ENCODE measurements at places on chromosomes 13 and 19.

- DNase-seq = peak; percentile 15
These were observed 399 bp upstream of the ZNF136 start for GRCh38 chr19:12162513-12162881.

GRCh38 chr19:41897820-41898219 is 14.8 kb downstream of the ARHGEF1 start:
- no peak for DNase-seq

GRCh38 chr13:113539822-113540221 is 44.7 kb upstream of the TFDP1 start:
- no peak for DNase-seq

GRCh38 chr19:925087-925525 is 729 bp upstream of the ARID3A start:
- DNase-seq = no peak

DNA sequence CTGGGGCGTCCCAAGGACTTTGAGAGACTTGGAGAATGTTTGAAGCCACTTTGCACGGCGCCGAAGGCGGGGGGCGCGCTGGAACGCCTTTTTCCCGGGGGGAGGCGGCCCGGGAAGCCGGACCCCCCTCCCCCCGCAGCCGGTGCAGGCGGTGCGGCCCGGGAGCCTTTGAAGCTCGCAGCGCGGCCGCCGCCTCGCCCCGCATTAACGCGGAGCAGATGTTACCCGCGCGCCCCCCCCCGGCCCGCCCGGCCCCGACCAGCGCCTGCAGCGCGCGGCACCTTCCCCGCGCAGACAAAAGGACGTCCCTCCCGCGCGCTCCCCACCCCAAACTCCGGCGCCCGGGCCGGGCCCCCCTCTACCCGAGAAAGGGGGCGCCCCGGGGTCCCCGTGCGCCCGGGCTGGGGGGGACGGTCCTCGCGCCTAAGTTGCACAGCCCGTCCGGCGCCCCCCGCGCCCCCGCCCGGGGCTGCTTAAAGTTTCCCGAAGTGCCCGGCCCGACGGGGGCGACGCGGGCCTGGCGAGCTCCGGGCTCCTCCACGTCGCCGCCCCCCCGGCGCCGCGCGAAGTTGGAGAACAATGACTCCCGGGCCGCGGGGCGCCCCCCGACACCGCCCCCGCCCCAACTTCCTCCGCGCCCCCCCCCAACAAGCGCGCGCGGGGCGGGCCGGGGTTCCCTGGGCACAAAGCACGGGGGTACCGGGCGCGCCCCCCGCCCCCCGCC is 685 bp downstream of the TCF3 start:
- peak; percentile 10 for DNase-seq

- DNase-seq = no peak
These were observed 31.3 kb downstream of the TEX26 start for GRCh38 chr13:30963791-30964190.

DNA sequence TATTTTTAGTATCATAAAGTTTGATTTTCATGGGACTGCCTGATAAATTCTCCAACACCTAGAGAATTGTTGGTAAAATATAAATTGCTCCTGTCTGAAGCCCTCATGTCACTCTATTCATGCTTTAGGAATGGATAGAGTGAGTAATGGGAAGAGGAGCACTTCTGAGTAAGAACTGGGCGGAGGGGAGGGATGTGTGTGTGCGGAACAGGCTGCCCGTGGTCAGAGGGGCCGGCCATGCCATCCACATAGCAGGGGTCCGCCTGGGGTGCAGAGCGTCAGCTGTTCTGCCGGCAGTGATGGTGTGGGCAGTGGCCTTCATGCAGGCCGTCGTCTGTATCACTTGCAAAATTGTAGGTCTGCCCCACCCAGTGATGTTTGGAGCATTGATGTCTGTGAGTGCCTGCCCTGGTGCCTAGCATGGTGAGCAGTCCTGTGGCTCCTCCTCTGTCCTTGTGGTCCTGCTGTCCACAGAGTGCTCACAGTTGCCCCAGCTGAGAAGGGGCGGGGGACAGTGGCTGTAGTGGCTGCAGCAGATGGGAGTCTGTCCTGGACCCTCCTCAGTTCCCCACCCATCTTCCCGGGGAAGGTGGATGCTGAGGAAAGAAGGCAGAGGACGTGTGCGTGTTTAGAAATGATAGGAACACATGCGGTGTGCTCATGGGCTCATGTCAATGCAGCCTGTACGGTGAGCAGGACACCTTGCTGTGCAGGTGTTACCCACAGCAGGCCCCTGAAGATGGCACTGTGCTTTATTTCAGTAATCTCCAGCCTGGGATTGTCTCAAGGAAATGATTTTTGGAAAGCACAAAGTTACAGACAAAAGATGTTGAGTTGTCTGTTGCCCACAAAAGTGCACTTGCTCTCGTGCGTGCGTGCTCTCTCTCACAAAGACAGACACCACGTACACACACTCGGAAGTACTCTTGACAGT is 49.4 kb upstream of the TEX29 start:
- no peak for DNase-seq

DNA sequence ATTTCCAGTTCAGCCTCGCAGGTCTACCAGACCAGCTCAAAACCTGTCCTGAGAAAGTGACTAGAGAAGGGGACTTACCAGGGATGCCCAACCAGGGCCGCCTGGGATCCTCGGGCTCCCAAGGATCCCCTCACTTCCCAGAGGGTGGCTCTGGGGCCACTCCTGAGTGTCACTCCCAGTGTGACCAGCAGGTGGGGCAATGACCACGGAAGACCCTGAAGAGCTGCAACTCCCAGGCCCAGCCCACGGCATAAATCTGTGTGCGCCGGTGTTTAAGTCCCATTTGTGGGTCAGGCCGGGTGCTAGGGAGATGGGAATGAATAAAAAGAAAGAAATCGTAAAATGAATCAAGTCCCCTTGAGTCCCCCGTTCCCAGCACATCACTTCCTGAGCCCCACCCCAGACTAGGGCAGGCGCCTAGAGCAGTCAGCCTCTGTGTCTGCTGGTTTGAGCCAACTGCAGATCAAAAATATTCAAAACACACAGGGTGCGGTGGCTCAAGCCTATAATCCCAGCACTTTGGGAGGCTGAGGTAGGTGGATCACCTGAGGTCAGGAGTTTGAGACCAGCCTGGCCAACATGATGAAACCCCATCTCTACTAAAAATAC is 10.7 kb downstream of the PTGIR start:
- DNase-seq = peak; percentile 70

- no peak for DNase-seq
These were observed 373.1 kb downstream of the DIAPH3 start for GRCh38 chr13:59790626-59791025.

GRCh38 chr19:2083174-2083854 is 12.8 kb downstream of the MOB3A start:
- DNase-seq = peak; percentile 52

DNA sequence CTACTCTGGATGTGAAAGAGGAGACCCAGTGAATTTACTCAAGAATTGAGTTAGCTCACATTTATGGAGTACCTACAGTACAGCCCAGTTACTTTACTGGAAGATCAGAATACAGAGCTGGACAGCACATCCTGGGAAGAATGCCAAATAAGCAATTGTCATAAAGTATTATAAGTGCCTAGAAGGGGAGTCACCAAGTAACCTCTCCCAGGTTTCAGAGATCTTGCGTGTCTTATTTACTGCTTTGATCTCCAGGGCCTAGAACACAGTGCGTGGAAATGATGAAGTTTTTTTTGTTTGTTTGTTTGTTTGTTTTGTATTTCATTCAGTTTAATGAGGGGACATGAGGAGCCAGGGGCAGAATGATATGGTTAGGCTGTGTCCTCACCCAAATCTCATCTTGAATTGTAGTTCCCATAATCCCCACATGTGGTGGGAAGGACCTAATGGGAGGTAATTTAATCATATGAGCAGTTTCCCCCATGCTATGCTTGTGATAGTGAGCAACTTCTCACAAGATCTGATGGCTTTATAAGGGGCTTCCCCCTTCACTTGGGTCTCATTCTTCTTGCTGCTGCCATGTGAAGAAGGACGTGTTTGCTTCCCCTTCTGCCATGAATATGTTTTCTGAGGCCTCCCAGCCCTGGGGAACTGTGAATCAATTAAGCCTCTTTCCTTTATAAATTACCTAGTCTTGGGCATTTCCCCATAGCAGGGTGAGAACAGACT is 5.2 kb downstream of the GARRE1 start:
- no peak for DNase-seq

DNA sequence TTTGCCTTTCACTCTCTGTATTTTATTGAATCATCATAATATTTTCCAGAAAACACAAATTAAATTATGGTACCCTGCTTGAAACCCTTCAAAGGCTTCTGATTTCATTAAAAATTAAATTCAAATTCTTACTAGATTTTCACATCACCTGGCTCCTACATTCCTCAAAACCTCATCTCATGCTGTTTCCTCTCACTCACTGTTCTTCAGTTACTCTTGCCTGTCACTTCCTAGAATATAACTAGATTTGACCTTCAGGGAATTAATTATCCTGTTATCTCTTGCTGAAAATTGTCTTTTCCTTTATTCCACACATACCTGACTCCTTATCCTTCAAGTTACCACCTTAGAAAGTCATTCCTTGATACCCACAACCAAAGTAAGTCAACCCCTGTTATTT is 2294.7 kb downstream of the PCDH9 start:
- DNase-seq = no peak

- no peak for DNase-seq
These were observed 14.8 kb downstream of the DDX39A start for GRCh38 chr19:14404312-14404711.

GRCh38 chr13:87674247-87674738 is 3.1 kb downstream of the SLITRK5 start:
- no peak for DNase-seq

DNA sequence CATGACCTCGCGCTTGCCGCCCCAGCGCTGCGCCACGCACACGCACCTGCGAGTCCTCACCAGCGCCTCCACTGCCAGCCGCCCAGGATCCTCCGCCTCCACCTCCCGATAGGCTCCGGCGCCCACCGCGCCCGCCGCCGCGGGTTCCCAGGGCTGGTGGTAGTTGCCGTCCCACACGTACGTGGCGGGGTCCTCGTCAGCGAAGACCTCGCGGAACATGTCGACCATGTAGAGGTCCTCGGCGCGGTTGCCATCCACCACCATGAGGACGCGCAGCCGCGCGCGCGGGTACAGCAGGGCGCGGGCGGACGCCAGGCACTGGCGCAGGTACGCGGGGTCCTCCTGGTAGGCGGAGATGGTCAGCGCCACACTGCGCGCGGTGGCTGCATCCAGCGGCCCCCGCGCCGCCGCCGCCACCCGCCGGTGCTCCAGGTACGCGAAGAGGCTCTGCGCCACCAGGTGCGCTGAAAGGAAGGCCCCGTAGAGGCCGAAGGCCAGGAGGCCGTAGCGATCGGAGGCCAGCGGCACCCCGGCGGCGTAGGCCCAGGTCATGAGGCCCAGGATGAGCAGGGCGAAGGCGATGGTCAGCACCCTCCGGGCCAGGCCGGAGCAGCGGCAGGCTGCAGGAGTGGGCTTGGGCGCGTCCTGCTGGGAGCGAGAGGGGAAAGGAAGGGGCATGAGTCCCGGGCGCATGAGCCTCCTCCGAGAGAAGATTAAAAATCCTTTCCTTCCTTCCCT is 4.4 kb downstream of the HAS1 start:
- no peak for DNase-seq

- DNase-seq = no peak
These were observed 4.6 kb upstream of the ZNF414 start for GRCh38 chr19:8518536-8518935.

- no peak for DNase-seq
These were observed 62.6 kb downstream of the LACC1 start for GRCh38 chr13:43942286-43942685.

GRCh38 chr13:75153386-75153785 is 328.6 kb downstream of the TBC1D4 start:
- no peak for DNase-seq

DNA sequence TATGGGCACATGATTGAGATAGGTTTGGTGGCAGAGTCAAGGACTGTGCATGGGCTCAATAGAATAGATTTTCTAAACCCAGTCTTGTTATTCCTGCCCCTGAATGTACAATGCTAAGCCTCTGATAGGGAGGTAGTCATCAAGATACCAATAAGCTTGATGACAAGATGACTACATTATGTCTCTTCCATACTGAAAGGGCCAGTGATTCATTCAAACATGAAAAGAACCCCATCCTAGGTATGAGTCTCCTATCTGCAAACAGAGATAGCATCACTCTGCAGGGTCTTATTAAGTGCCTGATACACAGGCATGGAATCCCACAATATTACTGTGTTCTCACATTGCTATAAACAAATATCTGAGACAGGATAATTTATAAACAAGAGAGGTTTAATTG is 40.3 kb upstream of the UFM1 start:
- DNase-seq = no peak

GRCh38 chr13:46575301-46575771 is 22.4 kb downstream of the LRCH1 start:
- DNase-seq = no peak

DNA sequence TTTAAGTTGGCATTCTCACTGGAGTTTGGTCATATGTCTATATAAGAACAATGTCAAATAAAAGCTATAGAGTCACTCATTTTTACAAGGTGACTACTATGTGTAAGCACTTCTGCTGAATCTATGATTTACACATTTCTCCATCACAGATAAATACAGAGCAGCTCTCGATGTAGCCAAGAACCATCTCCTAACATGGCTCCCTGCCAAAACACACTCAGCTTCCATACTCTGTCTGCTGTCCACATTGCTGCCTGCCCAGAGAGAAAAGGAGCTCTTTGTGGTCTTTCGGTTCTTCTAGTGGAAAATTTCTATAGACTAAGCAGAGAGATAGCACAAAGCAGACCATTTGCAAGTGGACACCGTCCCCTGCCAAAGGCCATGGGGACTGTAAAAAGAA is 190.9 kb upstream of the KLF12 start:
- DNase-seq = no peak

DNA sequence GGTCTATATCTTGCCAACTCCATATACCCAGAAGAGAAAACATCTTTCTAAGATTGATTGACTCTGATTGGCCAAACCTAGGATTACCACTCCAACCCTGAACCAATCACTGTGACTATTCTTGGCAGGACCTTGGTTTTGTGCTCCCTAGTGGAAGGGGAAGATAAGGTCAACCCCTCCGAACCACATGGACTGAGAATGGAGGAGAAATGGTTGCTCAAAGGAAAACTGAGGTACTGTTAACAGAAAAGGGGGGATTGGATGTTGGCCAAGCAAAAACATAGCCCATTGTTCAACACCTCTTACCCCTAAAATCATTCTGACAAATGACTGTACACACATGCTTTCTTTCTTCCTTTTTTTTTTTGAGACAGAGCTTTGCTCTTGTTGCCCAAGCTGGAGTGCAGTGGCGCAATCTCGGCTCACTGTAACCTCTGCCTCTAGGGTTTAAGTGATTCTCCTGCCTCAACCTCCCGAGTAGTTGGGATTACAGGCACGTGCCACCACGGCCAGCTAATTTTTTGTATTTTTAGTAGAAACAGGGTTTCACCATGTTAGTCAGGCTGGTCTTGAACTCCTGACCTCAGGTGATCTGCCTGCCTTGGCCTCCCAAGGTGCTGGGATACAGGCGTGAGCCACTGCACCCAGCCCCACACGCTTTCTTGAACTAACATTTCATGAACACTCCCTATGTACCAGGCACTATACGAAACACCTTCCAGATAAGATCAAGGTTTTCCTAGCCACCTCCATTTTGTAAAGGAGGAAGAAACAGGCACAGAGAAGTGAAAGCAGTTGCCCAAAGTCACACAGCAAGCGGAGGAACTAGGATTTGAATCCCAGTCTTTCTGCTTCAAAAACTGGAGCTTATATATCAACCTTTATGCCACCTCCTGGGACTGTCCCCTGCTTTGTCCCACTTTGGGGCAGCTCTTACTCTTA is 6.5 kb downstream of the MEIOSIN start:
- DNase-seq = no peak

- DNase-seq = no peak
These were observed 18.2 kb downstream of the UPF1 start for GRCh38 chr19:18849838-18850400.

- no peak for DNase-seq
These were observed 213.7 kb downstream of the SLITRK5 start for GRCh38 chr13:87884884-87885283.

- no peak for DNase-seq
These were observed 89.7 kb upstream of the CLDN10 start for GRCh38 chr13:95462801-95463200.
